Aorta (tissue), 5 donors: ENCODE measurements at places on chromosomes 6 and 20.

DNA sequence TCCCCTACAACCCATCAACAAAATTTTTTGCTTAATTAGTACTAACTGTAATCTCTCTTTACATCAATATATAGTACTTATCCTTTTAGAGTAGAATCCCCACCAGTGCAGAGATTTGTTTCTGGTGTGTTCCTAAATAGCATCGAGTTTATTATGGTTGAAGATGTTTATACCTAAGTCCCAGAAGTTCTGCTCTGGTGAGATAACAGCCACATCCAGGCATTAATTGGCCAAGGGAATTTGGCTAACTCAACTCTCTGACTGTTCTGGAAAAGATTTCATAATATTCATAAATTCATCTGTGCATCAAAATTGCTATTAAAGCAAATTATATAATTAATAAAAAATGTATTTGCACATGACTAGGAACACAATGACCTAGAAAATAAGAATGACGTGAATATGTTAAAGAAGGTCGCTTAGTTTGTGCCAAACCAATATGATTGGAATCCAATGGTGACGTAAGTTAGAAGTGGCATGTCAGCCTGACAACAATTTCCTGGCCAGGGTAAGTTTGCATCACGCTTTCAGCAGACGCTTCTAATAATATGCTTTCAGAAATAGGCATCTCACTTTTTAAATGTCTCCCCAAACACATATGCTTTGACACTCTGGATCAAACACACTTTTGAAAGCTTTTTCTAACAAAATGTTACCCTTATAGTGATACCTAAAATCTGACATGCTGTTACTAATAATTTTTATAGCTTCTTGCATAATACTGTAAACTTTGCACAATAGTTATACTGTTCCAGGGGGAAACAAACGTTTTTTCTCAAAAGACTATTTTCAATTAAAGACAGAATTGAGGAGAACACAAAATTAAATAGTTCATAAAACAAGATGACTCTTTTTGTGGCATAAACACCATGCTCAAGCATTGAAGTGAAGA is 236.7 kb downstream of the TENT5A start:
- no peak for DNase-seq

GRCh38 chr6:139588734-139589593 is 214.5 kb upstream of the CITED2 start:
- DNase-seq = no peak

DNA sequence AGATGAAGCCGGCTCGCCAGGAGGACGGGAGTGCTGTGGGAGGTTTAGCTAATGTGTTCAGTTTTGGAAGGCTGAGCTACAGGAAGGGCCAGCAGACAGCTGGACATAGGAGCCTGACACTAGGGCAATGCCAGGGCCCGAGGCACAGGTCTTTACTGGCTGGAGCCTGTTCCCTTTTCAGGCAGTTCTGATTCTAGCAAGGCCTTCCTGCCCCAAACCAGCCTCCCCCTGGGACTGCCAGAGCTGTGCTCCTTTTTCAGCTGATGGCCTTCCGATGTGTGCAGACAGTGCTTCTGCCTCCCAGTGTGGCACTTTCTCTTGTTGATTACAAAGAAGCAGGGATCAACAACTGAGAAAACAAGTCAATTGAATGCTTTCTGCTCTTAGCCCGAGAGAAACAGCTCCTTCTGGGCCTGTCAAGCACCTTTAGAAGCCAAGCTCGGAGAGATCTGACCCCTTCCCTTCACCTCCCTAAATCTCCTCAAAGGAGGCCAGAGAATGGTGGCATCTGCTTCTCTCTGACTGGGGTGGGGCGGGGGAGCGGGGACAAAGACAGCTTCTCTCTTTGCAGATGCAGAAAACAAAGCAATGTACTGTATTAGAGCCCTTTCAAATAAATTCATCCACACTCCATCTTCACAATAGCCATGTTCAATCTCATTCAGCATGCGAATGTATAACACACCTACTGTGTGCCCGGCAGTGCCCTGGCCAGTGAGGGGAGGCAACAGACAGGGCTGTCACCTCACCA is 63.2 kb downstream of the RAB44 start:
- no peak for DNase-seq

- DNase-seq = no peak
These were observed 43.7 kb upstream of the CCDC167 start for GRCh38 chr6:37543361-37543760.
